ENCODE measurements at places on chromosomes 1 and 21. TPM values are rescaled to one million over a fixed set of nuclear protein-coding genes. Genes with fewer than 3 reads are reported as not detected.

The PLEKHA6 gene
- polyA plus RNA-seq: 58.7 TPM

The TCHHL1 gene
- not detected for polyA plus RNA-seq

The C1QB gene
- polyA plus RNA-seq: 225 TPM

The TIE1 gene
- 1.2 TPM for polyA plus RNA-seq

The PTPRF gene
- 125 TPM for polyA plus RNA-seq

The PKP1 gene
- polyA plus RNA-seq: under 0.01 TPM

The HLX gene
- polyA plus RNA-seq: 9.0 TPM

The CLCA4 gene
- 168 TPM for polyA plus RNA-seq

The SAMSN1 gene
- polyA plus RNA-seq: 16.4 TPM

The TNFSF4 gene
- polyA plus RNA-seq: 2.7 TPM

The A3GALT2 gene
- polyA plus RNA-seq: not detected

The AZIN2 gene
- polyA plus RNA-seq: 3.6 TPM

The CA14 gene
- not detected for polyA plus RNA-seq

The LRRC71 gene
- not detected for polyA plus RNA-seq

The GNAT2 gene
- polyA plus RNA-seq: not detected

The NBPF1 gene
- 42.8 TPM for polyA plus RNA-seq

The CD1D gene
- polyA plus RNA-seq: 0.60 TPM

The EDARADD gene
- polyA plus RNA-seq: not detected

The TLCD4 gene
- polyA plus RNA-seq: 13.6 TPM

The CRP gene
- polyA plus RNA-seq: 0.20 TPM

The YARS1 gene
- polyA plus RNA-seq: 33.6 TPM

The COL11A1 gene
- polyA plus RNA-seq: not detected

The SLAMF7 gene
- polyA plus RNA-seq: 11.4 TPM

The SELE gene
- 1.2 TPM for polyA plus RNA-seq

The CDC20 gene
- 65.7 TPM for polyA plus RNA-seq

The KCND3 gene
- polyA plus RNA-seq: 0.60 TPM

The RNF186 gene
- 34.3 TPM for polyA plus RNA-seq

The S100A9 gene
- 449 TPM for polyA plus RNA-seq

The TMEM81 gene
- 1.8 TPM for polyA plus RNA-seq

The CFAP141 gene
- polyA plus RNA-seq: not detected

The FCRL6 gene
- not detected for polyA plus RNA-seq

The RGSL1 gene
- polyA plus RNA-seq: not detected

The PLA2G2A gene
- polyA plus RNA-seq: 80.7 TPM

The XCL1 gene
- not detected for polyA plus RNA-seq

The GPR3 gene
- not detected for polyA plus RNA-seq

The KRTAP11-1 gene
- polyA plus RNA-seq: not detected

The CITED4 gene
- not detected for polyA plus RNA-seq

The CXADR gene
- polyA plus RNA-seq: 7.8 TPM

The FMO2 gene
- polyA plus RNA-seq: 4.2 TPM

The MAP10 gene
- polyA plus RNA-seq: 2.0 TPM

The SMYD2 gene
- polyA plus RNA-seq: 14.3 TPM

The FMO3 gene
- 0.92 TPM for polyA plus RNA-seq

The KCNE1 gene
- polyA plus RNA-seq: 0.60 TPM

The CSF1 gene
- 3.7 TPM for polyA plus RNA-seq

The ODF2L gene
- polyA plus RNA-seq: 14.4 TPM

The RNU1-4 gene
- not detected for polyA plus RNA-seq
